SK-MEL-5 (cell line): ENCODE measurements at places on chromosomes 7 and 10. TPM values are rescaled to one million over a fixed set of nuclear protein-coding genes. Genes with fewer than 3 reads are reported as not detected.

GRCh38 chr7:133873187-133873586 is 254.0 kb upstream of the LRGUK start:
- no peak for DNase-seq

- no peak for DNase-seq
Measured at GRCh38 chr7:153581419-153581818, 470.8 kb upstream of the DPP6 start.

- DNase-seq: no peak
Measured at GRCh38 chr10:104109908-104110662, 11.9 kb upstream of the SFR1 start.

DNA sequence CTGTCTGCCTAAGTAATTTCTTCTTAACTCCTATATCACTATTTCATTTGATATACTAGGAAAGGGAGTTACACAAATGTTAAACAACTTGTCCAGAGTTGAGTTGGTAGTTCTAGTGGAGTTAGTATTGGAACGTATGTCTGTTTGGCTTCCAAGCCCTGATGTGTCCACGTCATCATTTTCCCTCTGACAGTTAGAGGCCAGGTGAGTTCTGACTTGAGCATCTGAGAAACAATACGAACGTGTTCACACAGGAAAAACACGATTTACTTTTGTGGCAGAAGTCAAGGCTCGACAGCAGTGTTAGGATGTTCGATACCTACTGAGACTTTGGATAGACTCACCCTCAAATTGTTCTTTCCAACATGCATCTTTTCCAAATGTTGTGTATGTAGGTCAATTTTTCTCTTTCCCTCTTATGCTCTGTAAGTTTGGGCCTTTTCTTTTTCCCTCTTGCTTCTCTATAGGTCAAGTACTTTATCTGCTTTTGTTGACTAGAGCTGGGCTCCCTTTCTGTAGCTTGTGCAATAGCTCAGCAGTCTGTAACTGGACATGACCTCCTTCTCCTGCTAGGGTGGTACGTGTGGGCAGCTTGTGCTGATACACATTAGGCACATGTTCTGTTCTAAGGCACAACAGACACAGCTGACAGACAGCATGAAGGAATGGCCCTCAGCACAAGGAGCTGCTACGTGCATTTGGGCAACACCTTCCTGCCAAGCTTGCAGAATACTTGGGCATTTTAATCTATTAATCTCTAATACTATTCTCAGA is 222.9 kb downstream of the PTEN start:
- no peak for DNase-seq

- peak; percentile 90 for DNase-seq
Measured at GRCh38 chr7:74365322-74366022, 76.3 kb downstream of the CLIP2 start.

- DNase-seq: no peak
Measured at GRCh38 chr10:125983161-125983560, 86.8 kb downstream of the FANK1 start.

DNA sequence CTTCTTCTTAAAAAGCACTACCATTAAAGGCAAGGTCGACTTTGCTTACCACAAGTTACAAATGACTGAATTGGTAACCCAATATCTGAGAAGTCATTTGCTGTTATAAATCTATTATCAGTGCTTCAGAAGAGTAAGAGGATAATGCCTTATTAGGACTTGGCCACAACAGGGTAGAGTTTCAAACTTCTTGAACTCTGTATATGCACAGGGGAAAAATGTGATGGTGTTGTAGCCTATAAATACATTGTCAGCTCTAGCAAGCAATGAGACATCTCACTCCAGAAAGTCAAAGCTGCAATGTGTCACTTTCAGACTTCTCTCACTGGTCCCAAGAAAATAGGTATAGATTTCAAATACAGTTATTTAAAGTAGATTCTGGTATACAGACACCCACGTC is 9.3 kb downstream of the TFEC start:
- no peak for DNase-seq

GRCh38 chr10:7084280-7085005 is 326.4 kb downstream of the SFMBT2 start:
- no peak for DNase-seq

DNA sequence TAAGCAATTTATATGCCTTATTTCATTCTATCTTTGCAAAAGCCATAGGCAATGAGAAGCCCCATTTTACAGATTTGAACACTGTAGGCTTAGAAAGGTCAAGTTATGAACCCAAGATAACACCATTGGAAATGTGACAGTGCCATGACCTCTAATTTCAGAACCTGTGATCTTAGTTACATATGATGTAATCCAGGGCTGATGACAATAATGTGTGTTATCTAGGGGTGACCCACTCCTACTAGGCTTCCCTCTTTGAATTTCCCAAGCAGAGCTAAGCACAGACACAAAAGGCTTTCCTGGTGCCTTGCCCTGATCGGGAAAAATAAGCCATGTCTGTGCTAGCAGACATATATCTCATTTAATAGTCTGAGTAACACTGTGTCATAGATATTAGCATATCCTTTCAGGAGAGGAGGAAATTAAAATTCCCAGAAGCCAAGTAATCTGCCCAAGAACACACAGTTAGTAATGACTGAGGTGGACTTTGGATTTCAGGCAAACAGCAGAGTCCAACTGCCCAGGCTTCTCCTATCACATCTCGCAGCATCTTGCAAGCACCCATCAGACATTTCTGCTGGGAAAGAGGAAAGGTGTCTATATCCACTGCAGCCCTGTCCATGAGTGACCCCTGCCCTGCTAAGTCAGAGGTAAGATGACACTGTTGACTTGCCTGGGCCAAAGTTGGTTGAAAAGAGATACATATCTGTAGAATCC is 2.8 kb upstream of the TECTB start:
- no peak for DNase-seq

PPRC1 gene
- total RNA-seq: 10.8 and 15.6 TPM in 2 replicates

ADO gene
- total RNA-seq: 29.3 and 32.8 TPM in 2 replicates

TEX47 gene
- not detected in 2 replicates for total RNA-seq

WEE2 gene
- not detected in 2 replicates for total RNA-seq

PTPRE gene
- 0.03 TPM in 1 of 2 replicates, not detected in the other for total RNA-seq
